ENCODE measurements at places on chromosomes 3 and 15.

DNA sequence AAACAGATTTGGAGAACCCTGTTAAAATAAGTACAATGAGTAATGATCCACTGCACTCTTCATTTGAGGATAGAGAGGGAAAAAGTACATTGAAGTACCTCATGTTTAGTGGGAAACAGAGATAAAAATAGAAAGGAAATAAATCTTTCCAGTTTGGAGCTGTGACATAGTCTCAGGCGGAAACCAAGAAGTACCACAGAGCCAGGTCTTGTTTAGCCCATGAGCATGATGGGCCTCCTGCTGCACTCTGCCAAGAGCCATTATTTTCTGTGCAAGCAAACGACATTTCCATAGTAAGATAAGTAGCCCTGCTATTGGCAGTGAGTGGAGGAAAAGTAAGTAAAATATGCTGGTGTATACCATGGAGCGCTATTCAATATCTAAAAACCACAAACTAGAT is 796.1 kb downstream of the TBL1XR1 start:
- no peak for DNase-seq

- DNase-seq, result peak; percentile 61
These were observed 6.1 kb upstream of the HGD start for GRCh38 chr3:120688121-120688520.

DNA sequence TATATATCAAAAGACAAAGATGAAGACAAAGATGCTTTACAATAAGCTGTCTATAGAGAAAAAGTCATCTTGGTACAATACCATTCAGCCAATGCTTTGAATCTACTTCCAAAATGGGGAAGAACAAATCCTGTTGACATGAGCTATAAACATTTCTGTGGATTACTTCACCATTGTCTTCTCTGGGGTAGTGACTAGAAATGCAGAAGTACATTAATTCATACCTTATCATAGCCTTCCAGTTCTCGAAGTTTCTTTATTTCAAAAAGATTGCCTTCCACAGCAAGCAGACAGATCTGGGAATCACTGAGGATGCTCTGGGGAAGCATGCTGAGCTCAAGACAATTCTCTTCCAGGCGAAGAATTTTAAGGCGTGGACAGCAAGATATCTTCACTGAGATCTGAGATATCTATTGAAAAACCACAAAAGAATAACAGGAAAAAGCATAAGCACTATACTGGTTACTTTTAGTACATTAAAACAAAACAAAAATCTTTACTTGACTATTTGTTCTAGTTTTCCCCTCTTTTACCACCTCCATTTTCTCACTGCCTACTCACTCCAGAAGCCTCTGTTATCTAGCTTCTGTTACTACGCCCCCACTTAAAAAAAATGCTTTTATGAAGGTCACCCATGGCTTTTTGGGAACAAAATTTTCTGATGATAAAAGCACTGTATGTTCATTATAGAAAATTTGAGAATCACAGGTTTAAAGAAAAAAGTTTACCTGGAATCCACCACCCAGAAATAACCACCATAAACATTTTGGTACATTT is 3.6 kb downstream of the LRRC57 start:
- DNase-seq, result no peak

GRCh38 chr15:30072630-30073029 is 10.1 kb upstream of the GOLGA8J start:
- DNase-seq, result no peak

- DNase-seq, result peak; percentile 93
These were observed 50.3 kb downstream of the CHSY1 start for GRCh38 chr15:101201411-101202174.

DNA sequence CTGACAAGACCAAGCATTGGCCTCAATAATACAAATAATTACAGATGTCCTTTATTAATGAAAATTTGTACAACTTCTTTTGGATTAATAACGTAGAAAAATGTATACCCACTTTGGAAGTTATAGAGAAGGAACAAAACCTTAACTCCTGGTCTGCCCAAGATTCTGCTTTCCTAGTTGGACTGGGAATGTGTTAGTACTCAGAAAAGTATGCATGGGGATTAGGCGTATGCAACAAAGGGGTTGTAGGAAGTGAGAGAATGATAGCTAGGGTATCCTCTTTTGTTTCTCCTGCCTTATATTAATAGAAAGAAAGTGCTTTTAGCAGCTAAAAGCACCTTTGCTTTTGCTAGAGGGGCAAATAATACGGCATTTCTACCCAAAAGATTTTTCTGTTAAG is 116.2 kb upstream of the LRRFIP2 start:
- peak; percentile 14 for DNase-seq

DNA sequence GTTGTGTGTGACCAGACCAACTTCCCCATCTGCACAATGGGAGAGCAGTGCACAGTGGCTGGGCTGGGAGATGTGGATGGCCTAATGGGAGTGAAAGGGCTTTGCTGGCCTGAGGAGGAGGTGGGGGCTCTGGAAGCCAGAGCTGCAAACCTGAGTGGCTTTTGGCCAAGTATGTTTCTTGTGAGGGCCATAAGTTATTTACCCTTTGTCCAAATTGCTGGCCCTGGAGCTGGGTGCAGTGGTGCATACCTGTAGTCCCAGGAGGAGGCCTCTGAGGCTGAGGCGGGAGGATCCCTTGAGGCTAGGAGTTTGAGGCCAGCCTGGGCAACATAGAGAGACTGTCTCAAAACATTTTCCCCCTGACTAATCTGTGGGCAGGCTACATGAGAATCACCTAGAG is 129.1 kb downstream of the WNT7A start:
- no peak for DNase-seq

DNA sequence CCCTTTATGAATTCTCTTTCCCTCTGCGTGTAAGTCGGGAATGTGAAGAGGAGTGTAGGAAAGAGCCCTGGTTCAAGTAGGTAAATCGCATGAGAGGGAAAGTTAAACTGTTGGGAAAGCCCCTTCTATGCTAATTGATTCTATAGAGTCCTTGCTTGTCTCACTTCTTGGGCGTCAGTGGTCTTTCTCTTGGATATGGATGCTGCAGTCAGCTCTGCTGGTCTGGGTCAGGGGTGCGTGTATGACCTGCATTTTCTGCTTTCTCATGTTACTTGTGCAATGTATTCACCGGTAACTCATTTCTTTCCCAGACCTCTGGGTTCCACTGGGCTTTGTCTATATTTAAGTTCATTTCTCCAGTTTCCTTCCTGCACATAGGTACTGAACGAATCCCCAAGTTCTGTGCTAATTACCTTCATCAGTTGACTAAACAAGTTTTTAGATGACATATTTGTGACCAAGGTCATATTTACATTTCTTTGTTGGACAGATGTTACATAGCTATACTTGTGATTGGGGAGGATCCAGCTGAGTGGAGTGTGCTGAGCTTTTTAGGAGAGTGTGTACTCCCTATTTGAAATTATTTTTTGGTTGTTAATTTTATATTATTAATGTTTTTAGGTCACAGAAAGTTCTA is 1.4 kb downstream of the SETD5 start:
- no peak for DNase-seq

DNA sequence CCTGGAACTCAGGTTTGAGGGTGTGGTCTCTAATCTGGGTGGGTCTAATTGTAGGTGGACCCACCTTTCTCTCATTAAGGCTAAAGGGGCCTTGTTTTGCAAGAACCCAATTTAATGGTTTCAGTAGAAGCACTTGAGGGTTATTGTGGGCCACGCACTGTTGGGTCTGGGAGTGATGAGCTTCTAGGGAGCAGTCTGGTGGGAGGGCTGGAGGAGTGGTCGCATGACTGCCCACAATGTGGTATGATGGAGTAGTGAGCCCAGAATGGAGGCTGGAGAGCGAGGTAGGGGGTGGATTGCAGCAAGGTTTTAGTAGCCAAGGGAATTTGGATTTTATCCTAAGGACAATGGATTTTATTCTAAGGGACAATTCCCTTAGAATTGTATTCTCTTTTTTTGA is 2.7 kb downstream of the TATDN2 start:
- no peak for DNase-seq

- DNase-seq, result no peak
These were observed 243.9 kb downstream of the ZBTB20 start for GRCh38 chr3:114903213-114903612.

DNA sequence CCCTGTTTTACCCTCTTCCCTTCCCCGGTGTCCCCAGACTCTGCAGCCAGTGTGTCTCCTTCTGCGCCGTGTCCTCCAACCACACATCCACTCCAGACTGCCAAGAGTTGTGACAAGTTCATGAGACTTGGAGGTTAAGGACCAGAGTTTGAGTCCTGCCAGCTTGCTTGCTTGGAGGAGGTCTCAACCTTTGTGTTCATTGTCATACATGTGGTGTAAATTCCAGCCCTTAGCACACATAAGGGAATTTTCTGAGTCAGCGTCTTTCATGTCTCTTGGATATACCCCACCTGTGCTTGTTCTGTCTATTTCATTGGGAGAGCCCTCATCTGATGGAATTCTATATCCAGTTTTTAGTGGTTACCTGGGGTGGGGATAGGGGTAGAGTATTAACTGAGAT is 13.3 kb downstream of the CORO2B start:
- no peak for DNase-seq

GRCh38 chr15:60871731-60872130 is 357.4 kb downstream of the RORA start:
- DNase-seq, result peak; percentile 59

DNA sequence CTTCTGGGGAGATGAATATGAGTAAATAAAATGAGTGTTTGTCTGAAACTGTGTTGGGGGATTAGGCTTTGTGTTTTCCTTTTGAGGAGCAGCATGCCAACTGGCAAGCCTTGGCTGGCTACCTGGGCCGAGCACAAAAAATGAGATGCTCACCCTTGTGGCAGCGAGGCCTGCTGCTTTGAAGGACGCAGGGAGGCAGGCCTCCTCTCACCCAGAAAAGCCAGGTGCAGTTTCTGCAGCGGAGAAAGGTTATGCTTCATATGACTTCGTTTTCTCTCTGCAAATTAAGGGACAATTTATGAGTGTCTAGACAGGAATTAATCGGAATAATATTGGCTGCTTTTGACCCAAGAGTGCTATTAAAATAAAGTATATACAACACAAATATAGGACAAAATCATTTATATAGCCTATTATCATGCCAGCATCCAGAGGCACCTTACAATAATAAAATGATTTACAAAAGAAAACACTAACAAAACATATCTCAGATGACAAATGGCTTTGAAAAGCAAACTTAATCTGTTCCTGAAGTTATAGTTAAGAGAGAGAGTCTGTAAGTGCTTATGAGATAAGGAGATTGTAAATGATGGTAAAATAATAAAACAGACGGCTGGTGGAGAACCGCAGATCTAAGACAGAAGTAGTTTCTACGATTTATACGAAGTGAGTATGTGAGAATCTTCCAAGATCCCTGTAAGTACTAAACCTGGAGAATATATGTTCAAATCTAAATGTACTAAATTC is 682.8 kb upstream of the NR2F2 start:
- no peak for DNase-seq

DNA sequence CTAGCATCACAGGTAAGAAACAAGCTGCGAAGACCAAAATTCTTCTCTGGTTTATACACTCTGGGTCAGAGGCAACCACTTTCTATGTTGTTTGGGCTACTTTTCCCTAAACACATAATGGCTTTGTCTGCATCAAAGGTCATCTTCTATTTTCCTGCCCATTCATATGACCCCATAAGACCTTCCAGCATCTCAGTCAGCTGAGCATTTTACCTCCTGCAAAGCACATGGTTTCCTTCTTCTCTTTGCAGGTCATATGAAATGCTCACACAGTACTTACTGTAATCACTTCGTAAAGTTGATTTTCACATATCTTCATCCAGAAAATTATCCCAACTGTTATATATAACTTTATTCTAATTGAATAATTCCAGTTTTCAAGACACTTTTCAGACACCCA is 34.8 kb downstream of the LIPC start:
- no peak for DNase-seq

GRCh38 chr15:85771781-85772445 is 22.8 kb downstream of the KLHL25 start:
- no peak for DNase-seq

GRCh38 chr3:133475245-133476010 is 75.6 kb downstream of the BFSP2 start:
- DNase-seq, result no peak

- no peak for DNase-seq
These were observed 36.0 kb downstream of the LDHAL6B start for GRCh38 chr15:59242649-59243048.

GRCh38 chr3:153284282-153284938 is 122.4 kb downstream of the RAP2B start:
- peak; percentile 72 for DNase-seq

DNA sequence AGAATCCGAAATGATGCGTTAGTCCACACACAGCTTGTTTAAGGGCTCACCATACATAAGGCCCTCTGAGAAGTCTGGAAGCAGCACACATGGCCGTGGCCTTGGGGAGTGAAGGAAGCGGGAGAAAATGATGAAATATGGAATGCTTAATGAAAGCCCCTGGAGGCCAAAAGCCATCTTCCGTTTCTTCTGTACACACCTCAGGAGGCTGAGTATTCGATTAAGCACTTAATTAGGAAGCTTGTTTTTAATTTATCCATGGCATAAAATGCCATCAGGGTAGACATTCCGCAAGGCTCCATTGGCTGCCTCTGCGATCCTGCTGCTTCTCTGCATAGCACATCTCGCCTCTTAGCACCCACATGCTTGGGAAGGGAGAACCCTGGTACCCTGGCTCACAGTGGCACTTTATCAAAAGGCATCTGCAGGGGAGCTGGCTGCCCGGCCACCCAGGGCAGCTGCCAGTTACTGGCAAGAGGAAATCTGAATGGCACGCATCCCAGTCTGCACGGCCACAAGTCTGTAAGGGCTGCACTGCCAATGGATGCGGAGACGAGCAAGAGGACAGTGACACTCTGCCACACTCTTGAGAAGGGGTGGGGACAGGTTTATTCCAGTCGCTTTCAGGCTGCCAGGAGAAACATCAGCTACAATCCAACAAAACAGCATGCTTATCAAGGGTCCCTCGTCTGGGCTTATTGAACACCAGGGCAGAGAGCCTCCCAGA is 356.2 kb downstream of the OCA2 start:
- DNase-seq, result no peak

DNA sequence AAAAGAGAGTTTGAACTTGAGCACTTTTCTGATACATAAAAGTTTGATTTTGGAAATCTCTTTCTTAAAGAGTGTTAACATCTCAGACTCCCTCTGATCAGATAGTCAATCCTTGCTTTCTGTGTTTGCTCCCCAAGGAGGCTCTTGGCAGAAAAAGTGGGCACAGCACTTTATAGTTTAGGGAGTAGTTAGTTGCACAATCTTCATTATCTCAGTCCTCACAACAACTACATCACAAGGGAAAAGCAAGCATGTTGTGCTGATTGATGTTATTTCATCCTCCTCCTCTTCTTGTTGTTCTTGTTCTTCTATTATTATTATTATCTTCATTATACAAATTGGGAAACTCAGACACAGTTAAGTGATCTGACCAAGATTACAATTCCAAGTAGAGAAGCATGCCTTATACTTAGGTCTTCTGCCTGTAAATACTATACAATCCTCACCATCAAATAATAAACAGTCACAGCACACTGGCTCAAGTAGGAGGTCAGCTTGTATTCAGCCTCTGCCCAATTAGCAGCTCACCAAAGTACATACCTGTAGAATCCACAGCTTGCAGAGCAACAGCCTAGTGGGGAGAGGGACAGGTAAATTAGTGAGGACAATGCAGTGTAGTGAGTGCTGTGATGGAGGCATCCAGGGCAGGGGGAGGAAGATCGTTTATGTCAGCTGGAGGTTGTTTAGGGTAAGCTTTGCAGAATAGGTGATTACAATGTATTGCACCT is 304.1 kb upstream of the MME start:
- DNase-seq, result no peak

GRCh38 chr3:56753206-56753820 is 48.4 kb downstream of the ARHGEF3 start:
- DNase-seq, result no peak

Data from AG04449 (cell line).